ENCODE measurements at places on chromosomes 4 and X. TPM values are rescaled to one million over a fixed set of nuclear protein-coding genes. Genes with fewer than 3 reads are reported as not detected.

The LINC00632 gene
- 122 TPM for total RNA-seq

The TRIML2 gene
- total RNA-seq = not detected

The GAB3 gene
- 14.1 TPM for total RNA-seq

The SH3D19 gene
- 107 TPM for total RNA-seq

The MAGEA8 gene
- not detected for total RNA-seq

The XG gene
- 0.32 TPM for total RNA-seq

The GPR119 gene
- total RNA-seq = not detected

The GATA1 gene
- total RNA-seq = not detected

Measured in left ventricle myocardium superior (tissue), 1 donor.